ENCODE measurements at places on chromosomes 11 and 22.

GRCh38 chr22:39474351-39475111 lies 17.7 kb downstream of the MGAT3 start:
- DNase-seq = no peak

- DNase-seq = no peak
Measured at GRCh38 chr11:65968600-65969482, 7.3 kb downstream of the SART1 start.

DNA sequence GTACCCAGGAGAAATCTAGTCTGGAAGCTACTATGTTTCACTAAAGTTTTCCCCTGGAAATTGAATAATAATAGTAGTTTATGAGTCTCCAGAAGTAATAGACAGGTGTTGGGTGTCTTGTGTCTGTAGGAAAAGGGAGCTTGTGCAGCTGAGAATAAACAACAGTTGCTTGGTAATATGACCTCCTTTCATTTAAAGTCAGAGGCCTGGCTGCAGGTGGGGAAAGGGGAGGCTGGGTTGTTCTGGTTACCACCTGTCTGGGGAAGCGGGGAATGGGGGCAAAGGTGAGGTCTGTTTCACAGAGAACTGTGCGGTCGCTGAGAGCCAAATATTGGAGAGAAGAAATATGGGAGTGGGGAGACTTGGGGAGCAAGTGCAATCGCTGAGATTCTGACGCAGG lies 3.3 kb upstream of the GRAMD1B start:
- no peak for DNase-seq

DNA sequence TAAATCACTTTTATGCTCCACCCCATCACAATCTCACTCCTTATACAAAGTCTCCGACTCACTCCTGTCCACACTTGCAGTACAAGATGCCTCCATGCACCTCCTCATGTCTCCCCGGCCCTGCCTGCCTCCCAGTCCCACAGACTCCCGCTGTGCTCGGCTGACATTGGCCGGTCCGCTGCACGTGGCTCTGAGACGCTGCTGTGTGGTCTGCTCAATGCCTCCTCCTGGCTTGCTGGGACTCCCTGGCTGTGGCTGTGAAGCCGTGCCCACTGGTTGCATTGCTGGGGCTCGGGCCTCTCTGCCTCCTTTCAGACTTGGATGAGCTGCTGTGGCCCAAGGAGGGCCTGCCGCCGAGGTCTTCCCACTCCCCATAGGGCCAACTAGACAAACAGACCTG lies 224.0 kb upstream of the B3GAT1 start:
- no peak for DNase-seq

DNA sequence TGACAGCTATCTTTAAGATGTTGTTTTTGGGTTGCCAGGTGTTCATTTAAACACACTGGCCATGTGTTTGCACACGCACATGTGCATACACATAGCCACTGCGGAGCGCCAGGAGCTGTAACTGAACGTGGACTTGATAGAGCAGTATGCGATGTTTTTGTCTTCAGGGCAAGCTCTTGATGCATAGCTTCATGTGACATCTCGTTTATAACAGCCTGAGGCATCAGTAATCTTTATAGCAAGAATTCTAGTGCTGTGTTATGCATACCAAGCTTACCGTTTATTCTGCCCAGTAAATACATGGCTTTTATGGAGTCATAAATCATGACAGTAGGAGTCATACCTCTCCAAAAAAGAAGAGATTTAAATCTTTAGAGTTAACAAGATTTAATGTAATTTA lies 87.0 kb downstream of the ATXN10 start:
- DNase-seq = no peak

GRCh38 chr11:12215181-12215593 lies 104.8 kb downstream of the MICAL2 start:
- DNase-seq = no peak

GRCh38 chr11:117127171-117127901 lies 16.8 kb upstream of the PAFAH1B2 start:
- no peak for DNase-seq

DNA sequence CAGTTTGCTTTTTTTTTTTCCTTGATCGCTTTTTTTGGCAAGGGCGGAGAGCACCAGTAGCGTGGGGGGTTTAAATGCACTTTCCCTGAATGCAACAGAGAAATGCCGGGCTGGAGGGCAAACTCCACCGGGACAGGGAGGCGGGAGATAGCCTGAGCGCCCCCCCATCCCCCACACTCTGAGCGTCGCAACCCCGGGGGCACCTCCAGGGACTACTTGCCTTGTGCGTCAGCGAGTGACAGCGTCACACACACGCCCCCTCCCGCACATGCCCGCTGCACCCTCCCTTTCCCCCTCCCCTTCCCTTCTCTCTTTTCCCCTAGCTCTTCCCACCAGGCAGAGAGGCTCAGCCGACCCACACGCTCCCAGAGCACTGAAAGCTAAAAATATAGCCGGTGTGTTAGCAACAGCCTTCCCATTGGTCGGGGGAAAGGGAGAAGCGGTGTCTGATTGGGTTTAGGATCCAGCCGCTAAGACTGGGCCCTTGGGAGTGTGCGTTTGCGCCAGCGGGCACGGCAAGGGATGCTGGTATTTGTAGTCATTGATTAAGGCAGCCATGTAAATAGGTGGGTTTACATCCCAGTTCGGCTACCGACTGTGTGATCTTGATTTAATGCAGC lies 1.7 kb upstream of the TOB2 start:
- peak; percentile 97 for DNase-seq

DNA sequence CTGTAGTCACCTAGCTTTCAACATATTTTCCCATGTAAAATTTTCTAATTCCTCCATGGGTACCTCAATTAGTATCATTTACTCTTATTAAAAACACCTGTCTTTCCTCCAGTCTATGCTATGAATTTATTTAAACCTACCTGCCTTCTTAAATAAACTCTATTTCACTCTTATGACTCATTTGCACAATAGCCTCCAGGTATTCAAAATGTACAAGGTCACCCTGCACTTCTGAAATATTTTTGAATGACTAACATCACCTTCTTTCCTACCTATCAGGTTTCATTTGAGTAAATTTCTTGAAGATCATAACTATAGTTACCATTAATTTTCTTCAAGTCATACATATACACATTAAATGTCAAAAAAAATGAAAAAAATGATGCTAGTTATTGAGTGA lies 939.7 kb downstream of the DLG2 start:
- no peak for DNase-seq

DNA sequence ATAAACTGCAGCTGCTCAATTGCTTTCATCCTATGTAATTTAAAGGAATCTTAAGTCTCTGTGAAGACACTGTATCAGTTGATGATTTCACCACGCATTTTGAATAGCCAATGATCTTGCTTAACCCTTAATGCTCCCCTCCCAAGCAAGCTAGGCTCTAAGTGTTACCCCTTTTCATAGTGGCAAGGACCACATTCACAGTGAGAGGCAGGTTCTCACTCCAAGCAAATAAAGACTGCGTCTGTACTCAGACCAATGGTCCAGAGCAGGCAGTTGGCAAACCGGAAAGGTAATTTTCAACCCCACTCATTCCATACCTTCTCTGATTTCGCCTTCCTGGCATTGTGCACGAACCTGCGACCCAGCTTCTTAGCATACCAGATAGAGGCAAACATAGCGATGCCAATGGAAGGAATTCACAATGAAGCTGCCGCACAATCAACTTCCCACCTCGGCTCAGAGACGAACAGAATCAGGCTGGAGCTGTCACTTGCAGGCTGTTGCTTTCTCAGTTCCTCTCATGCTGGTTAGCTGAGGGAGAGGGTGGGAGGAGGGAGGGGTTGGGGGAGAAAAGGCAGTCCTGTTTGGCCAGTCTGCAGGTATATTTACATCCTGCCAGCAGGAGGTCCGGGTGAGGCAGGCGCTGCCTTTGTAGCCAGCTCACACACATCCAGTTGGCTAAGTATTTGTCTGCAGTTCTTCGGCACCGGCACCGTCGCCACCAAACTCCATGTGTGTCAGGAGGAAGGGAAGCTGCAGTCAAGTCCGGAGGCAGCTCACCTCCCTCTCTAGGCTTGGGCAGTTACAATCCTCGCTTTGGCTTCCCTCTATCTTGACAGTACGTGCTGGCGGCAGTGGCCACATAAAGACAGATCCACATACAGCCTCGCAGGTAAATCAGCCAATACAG lies 1151.2 kb upstream of the CCDC90B start:
- DNase-seq = no peak

DNA sequence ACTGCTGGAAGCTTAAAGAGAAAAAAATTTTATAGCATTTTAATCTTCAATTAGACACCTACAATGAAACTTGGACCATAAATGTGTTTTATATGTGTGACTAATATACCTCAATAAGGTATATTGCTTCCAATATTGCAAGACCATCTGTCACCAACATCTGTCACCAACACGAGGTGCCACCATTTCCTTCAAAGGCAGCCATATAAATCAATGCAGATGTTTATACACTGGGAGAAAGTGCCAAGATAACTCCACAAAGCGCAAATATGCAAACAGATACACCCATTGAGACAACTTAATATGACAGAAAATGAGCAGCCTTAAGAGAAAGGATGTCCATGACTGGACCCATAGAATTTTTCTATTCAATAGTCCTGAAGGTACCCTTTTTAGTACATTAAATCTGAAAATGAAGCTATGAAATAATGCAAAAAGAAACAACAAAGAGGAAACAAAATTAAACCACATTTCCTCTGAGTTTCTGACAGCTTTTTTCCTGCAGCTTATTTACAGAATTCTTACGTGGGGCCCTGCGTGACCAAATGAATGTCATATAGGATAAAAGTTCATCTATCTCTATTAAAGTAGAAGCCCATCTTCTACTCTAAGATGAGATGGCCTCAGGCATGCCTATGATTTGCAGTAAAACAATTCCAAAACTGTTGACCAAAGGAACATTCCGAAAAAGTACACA lies 12.5 kb downstream of the MPZL3 start:
- no peak for DNase-seq

GRCh38 chr22:48389916-48390315 lies 1437.8 kb downstream of the BRD1 start:
- DNase-seq = no peak

DNA sequence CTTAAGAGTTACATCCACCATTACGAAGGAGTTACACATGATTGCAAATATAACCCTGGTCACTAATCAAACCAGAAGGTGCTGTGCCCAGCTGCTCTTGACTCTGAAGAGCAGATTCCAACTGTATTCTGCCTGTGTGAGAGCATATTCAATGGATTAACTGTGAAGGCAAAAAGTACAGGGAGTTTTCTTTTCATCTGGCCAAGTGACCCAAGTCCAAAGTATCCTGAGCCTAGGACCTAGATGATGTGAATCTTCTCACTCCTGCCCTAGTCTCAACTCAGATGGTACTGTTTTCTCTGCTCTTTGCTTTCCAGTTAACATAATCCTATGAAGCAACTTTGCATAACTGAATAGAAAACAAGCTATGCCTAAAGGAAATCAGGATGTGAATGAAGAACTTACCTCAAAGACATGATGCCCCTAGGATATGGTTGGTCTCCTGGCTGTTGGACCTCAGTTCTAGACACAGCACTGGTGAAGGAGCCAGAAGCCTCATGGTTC lies 105.9 kb downstream of the C11orf58 start:
- no peak for DNase-seq

- DNase-seq = no peak
Measured at GRCh38 chr11:108616549-108616948, 23.0 kb upstream of the EXPH5 start.

- no peak for DNase-seq
Measured at GRCh38 chr11:4881188-4881587, 512 bp upstream of the OR51T1 start.

DNA sequence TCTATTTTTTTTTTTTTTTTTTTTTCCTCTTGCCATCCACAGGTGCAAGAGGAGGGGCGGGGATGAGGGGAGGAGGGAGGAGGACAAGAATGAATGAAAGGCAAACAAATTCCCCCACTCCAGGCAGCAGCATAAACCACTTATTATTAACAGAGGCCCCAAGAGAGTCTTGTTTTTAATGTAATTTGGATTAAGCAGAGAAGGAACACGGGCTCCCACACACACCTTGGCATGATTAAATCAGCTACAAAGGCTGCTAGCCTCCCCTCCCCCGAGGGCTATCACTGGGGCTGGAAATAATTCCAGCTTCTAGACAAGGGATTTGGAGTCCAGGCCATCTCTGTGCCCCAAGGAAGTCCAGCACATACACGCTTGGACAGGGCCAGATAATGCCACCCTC lies 93.4 kb upstream of the DRD2 start:
- no peak for DNase-seq

- no peak for DNase-seq
Measured at GRCh38 chr11:118652681-118653181, 26.7 kb downstream of the TREH start.

GRCh38 chr11:131470216-131470925 lies 100.0 kb downstream of the NTM start:
- no peak for DNase-seq

DNA sequence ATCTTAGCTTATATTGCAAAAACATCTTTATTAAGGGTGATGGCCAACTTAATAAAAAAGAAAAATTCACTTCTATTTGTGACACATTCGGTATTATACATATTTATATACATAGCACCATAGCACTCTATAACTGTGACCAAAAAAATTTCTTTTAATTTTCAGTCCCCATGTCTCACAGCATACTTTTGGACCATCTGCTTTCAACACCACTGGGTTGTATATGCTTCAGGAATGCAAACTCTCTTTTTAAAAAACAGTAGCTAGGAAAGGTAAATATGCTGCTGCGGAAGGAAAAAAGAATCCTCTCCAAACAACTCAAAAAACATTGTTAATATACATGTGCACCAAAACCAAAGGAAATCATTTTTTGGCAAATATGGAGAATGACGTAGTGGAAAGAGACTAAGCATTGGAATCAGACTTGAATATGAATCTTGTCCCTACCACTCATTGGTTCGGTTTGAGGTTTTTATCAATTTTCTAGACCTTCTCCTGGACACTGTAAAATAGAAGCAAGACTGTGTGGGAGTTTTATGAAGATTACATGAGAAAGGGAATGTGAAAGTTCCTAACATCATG lies 227.9 kb downstream of the BLID start:
- DNase-seq = no peak

DNA sequence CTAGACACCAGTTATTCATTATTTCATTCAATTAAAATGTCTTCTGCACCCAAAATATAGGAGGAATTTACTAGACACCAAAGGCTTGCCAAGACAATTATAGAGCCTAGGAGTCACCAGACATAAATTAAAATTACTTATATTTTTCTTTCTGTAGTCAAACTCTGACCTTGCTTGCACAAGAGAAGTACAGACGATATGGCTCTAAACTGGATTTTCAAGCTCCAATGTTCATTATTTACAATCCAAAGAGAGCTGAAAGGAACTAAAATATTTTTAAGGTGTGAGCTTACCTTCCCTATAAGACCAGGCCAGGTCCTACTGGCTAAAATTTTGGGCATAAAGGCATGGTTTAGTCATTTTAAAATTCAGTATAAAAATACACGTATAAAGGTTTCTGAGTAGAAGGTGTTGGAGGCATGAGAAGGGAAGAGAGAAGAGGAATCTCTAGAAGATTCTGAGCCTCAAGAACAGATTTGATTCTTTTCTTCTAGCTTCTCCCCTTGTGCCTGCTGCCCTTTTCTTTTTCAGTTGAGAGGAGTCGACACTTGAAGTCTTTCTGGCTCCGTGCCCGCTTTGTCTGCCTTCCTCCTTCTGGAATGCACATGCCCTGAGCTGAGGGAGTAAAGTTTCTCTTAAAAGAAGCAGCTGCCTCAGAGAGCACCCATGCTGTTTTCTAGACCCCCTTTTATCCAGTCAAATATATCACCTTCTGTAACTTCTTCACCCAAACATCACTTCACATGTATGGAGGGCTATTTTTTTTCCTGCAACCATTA lies 13.5 kb downstream of the C11orf97 start:
- DNase-seq = no peak

Measured in brain pericyte (primary cell).